ENCODE measurements at places on chromosomes 7 and 10.

GRCh38 chr10:77641788-77642397, 4.3 kb upstream of the KCNMA1 start:
- peak; percentile 46 for DNase-seq

DNA sequence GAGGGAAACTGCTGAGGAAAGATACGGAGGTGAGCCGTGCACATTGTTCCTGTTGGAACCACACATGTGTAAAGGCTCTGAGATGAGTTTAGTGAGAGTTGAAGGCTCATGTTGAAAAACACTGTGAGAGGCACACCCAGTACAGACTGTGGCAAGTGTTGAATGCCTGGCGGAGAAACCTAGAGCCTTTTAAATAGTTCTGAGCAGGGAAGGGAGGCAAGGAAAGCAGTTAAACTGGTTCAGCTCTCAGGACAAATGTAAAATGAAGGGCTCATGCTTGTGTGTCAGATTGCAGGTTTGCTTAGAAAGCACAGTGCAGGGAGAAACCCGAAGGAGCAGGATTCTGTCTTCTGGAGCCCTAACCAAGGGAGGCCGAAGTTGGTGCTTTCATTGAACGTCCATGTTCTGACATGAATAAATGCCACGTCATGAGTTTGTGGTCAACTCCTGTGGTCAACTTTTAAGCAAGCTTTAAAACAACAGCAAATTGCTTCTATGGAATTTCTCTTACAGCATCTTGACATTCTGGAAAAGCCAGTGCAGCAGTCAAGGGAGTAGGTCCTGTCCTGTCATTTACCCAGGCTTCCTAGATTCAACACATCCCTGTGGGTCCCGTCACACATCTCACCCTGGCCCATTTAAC, 650.9 kb upstream of the GALNT17 start:
- DNase-seq, result no peak

DNA sequence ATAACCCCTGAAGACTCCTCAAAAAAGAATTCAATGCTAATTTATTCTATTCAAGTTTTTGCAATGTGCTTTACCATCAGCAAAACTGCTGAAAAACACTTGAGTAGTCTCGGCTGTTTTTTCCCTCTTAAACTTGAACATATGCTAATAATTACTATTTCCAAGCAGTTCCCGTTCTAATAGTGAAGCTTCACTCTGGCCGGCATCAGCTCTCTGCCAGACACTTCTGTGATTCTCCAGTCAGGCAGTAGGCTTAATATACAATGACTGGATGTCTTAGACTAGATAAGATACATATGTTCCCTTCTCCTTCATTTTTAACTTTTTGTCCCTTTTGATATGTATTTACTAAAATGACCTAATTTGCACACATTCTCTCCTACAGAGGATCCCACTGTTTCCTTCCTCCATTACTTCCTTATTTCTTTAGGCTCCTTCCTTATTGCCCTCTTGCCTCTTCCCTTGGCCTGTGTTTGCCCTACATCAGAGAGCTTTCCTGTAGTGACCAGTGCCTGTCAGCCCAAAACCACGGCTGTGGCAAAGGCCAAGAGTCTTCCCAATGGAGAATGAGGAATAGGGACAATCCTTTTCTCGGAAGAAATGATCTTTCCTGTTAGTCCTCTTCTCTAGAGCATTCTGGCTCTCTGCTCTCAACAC, 23.5 kb downstream of the HEPACAM2 start:
- DNase-seq, result no peak

- DNase-seq, result no peak
Measured at GRCh38 chr10:116888380-116889055, 39.2 kb downstream of the ENO4 start.

GRCh38 chr10:75029857-75030256, 81.6 kb upstream of the SAMD8 start:
- no peak for DNase-seq

GRCh38 chr7:18499407-18500177, 4.0 kb downstream of the HDAC9 start:
- no peak for DNase-seq

GRCh38 chr10:12055732-12056131, 13.0 kb upstream of the DHTKD1 start:
- no peak for DNase-seq

DNA sequence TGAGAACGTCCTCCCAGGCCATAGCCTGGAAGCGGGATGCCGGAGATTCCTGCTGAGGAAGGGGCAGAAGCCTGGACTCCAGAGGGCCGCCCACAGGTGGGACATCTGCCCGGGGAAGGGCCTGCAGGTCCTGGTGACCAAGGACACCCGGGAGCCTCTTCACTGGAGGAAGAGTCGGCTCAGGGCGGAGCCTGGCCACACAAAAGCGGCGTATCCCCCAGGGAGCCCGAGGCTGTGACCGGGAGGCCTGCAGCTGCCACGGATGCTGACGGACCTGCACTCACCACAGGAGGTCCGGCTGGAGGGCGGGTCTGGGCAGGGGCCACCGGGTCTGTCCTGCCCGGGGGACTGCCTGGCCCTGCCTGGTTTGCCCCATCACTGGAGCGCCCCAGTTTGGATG, 15.5 kb upstream of the ADGRA1 start:
- no peak for DNase-seq

DNA sequence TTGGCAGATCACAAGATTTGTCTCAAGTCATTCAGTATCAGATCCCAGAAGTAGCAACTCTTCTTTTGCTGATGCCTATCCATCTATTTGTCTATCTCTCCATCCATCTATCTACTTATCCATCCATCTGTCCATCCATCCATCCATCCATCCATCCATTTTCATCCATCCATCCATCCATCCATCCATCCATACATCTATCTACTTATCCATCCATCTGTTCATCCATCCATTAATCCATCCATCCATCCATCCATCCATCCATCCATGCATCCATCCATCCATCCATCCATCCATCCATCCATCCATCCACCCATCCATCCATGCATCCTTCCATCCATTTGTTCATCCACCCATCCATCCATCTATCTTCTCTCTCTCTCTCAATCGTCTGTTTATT, 142.7 kb downstream of the PFKFB3 start:
- no peak for DNase-seq

DNA sequence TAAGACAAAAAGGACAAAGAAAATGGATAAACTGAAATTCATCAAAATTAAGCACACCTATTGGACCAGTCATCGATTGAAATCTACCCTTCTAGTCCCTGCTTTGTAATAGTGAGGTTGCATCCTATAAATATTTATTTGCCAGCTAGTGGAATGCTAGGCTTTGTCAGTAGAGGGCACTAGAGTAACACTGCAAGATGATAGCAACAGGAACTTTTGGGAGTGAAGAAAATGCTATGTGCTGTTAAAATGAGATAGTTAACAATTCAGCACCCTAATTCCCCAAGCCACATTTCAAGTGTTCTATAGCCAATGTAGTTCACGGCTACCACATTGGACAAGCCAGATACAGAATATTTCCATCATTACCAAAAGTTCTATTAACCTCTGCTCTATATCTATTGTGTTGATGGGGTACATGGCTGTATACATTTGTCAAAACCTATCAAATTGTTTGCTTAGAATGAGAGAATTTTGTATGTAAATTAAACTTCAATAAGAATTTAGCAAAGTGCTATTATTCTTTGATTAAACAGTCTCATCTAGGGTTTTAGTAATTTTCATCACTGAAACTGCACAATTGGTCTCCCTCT, 69.8 kb downstream of the LSMEM1 start:
- DNase-seq, result no peak

GRCh38 chr10:91117505-91117904, 103.0 kb upstream of the PCGF5 start:
- DNase-seq, result no peak

DNA sequence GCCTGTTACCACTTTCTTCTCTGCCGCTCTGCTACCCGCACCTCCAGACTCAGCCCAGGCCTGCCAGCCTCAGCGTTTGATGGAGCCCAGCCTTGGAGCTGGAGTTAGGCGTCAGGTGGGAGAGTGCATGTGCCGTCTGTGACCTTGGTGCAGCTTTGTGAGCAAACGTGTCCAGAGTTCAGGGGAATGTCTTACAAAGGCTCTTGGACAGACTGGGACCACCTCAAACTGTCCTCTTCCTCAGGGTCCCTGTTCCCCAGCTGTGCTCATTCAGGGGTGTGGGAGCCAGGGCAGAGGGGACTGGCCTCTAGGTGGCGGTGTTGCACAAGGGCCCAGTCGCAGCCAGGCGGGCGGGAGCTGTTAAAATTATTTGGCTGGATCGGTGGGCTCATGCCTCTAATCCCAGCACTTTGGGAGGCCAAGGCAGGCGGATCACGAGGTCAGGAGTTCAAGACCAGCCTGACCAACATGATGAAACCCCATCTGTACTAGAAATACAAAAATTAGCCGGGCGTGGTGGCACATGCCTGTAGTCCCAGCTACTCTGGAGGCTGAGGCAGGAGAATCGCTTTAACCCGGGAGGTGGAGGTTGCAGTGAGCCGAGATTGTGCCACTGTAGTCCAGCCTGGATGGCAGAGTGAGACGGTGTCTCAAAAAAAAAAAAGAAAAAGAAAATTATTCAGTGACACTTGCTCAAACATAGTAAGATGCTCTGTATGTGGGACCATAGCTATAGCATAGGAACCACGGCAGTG, 89.2 kb downstream of the ADCY1 start:
- DNase-seq, result no peak

DNA sequence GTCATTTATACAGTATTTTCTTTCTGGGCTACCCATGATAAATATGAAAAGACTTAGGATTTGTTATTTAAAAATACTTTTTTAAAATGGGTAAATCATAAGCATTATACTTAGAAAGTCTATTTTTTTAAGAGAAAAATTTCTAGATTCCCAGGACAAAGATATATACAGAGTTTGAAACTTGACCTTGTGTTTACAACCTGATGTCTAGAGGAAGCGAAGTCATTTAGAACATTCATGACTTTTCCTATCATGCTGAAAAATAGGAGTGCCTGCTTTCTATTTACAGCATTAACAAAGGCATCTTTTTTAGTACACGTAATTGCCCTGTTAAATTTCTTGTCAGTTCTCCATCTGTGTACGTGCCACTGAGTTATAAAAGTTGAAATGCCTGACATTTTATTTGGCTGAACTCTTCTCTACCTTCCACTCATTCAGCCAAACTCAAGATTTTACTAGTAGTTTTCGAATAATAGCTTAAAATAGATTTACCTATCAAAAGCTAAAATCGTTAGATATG, 23.0 kb downstream of the GNAT3 start:
- DNase-seq, result no peak

DNA sequence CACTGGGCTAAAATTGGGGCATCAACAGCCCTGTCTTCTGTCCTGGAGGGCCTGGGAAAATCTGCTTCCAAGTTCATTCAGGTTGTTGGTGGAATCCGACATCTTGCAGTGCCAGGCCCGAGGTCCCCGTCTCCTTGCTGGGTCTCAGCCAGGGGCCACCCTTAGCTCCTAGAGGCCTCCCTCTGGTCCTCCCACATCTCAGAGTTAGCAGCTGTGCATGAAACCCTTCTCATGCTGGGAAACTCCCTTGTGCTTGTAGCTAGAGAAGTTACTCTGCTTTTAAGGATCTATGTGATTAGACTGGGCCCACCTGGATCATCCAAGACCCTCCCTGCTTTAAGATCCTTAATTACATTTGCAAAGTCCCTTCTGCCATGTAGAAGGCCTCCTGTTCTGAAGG, 15.3 kb downstream of the HIP1 start:
- DNase-seq, result no peak

- DNase-seq, result no peak
Measured at GRCh38 chr10:128064970-128065580, 61.1 kb downstream of the MKI67 start.

DNA sequence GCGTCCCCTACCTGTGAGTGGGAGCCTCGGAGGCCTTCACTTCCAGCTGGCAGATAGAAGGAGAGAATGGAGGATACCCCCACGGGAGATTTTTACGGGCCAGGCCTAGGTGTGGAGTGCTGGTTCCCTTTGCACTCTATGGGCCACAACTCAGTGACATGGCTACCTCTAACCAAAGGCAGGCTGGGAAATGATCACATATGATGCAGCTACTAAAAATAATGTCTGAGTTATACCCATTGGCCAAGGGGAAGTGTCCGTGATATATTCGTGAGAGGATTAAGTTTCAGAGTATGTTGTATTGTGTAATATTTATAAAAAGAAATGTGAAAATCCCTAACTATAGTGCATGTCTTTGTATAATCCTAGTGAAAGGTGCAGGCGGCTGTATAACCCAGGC, 13.5 kb upstream of the HIPK2 start:
- no peak for DNase-seq

GRCh38 chr7:141648276-141649114, 53.5 kb downstream of the DENND11 start:
- no peak for DNase-seq

GRCh38 chr10:5557799-5558771, 33.3 kb downstream of the CALML3 start:
- DNase-seq, result no peak

DNA sequence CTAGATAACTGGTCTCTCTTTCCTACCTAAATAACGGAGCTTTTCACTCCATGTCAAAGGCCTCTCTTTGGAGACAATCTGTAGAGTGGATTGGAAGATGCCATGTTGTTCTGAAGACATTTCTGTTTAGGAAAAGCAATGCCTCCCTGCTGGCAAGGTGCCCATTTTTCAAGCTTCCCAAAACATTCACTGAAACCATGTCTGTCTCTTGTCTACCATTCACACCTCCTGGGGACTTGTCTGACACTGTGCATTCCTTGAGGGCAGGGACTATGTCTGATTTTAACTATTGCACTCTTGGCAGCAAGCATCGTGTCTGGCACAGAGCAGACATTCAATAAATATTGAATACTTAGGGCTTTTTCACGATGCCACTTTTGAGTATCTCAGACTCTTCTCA, 528.9 kb upstream of the NRP1 start:
- DNase-seq, result no peak

- DNase-seq, result no peak
Measured at GRCh38 chr10:113982769-113983168, 60.9 kb upstream of the ADRB1 start.

GRCh38 chr7:132309102-132309805, 267.0 kb downstream of the PLXNA4 start:
- DNase-seq, result no peak

DNA sequence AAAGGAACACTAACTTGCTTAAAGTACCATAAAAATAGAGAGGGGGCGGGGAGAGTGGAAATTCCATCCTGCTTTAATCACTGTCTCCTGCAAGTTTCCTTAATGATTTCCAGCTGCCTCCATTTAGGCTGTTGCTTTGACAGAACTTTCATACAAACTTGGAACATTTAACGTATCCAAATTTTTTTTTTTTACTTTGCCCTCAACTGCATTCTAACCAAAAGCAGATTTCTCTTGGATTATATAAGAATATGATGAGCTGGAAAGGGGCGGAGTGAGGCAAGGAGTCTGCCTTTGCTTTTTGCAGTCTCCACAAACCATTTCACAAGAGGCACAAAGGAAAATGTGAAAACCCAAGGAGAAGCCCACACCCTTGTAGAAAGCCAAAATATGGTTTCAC, 46.6 kb upstream of the COL1A2 start:
- DNase-seq, result no peak

- DNase-seq, result no peak
Measured at GRCh38 chr7:151071032-151071866, 9.4 kb downstream of the FASTK start.

GRCh38 chr7:86222806-86223205, 420.9 kb upstream of the GRM3 start:
- no peak for DNase-seq

- no peak for DNase-seq
Measured at GRCh38 chr7:148500978-148501377, 89.6 kb upstream of the C7orf33 start.

GRCh38 chr7:122802301-122802751, 83.9 kb downstream of the CADPS2 start:
- no peak for DNase-seq

GRCh38 chr7:104933521-104933988, 80.5 kb upstream of the KMT2E start:
- no peak for DNase-seq

GRCh38 chr10:73791871-73792400, 6.5 kb downstream of the ZSWIM8 start:
- no peak for DNase-seq

Data from mesothelial cell of epicardium (in vitro differentiated cells).